ENCODE measurements at places on chromosomes 1 and 21.

- peak; percentile 76 for DNase-seq
These were observed 29.4 kb upstream of the CD2 start for GRCh38 chr1:116724765-116725375.

DNA sequence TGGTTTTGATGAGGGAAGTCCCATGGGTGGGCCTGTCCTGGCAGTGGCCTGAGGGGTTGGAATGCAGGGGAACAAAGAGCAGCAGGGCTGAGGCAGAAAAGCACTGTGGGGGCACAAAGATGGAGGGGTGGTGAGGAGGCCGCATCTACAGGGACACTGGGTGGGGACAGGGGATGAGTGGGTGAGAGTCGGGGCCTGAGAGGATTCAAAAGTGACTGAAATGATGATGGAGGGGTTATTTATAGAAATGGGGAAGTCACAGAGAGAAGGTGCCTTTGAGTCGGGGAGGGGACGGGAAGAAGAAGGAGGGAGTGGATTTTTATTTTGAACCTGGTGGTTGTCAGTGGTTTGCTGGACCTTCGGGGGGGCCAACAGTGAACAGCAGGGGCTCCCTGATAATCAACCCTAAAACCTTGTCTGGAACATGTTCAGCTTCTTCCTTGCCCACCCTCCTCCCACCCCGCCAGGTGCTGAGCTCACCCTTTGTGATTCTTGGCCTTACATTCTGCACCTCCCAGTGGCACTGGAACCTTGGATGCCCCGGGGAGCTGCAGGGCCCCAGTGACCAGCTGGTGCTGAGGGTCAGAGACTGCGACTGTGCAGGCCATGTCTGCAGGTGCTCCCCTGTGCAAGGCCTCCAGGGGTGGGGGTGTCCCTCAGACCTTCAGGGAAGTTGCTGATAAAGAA, 42.9 kb downstream of the IER5 start:
- DNase-seq: peak; percentile 70

GRCh38 chr1:240151136-240151735, 59.6 kb downstream of the FMN2 start:
- no peak for DNase-seq

- DNase-seq: no peak
These were observed 16.5 kb upstream of the RABGAP1L start for GRCh38 chr1:174142836-174143235.

- DNase-seq: no peak
These were observed 115.1 kb downstream of the PLXNA2 start for GRCh38 chr1:208129060-208129459.
